Activated CD4-positive, alpha-beta T cell treated with anti-CD3 and anti-CD28 coated beads for 48 hours (primary cell): ENCODE measurements at places on chromosomes 5 and 9.
A peak's percentile ranks its signal among the peaks of the same experiment; 100 is the strongest.

DNA sequence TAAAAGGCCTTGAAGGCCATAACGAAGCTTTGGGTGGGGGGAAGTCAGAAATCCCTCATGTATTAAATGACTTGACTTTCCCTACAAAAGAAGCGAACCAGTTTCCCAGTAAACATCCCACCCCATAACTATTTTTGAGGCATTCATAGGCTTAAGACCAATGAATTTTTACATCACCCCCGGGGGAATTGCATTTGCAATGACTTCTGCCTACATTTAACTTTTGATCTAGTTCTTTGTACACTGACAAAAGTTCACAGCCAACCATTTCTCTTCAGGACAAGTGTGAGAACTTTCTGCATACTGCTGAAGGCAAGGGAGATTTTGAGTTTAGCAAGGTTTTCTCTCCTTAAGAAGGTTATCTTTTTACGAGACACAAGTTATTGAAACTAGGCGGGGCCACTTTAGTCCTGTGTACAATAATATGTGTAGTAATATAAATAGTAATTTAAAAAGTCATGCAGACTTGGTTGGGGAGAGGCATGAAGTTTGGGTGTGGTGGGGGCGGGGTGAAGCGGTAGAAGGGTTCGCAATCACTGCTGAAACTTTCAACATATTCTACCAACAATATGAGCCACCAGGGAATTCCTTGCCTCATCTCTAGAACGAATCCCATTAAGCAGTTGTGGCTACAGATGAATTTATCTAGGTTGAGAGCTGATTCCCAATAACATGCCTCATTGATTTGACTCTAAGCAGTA is 2.5 kb downstream of the TJP2 start:
- DNase-seq, result peak; percentile 15

GRCh38 chr5:180779985-180780610 is 22.5 kb downstream of the MGAT1 start:
- no peak for DNase-seq

- no peak for DNase-seq
These were observed 1119.0 kb upstream of the CDH10 start for GRCh38 chr5:25763781-25764180.

DNA sequence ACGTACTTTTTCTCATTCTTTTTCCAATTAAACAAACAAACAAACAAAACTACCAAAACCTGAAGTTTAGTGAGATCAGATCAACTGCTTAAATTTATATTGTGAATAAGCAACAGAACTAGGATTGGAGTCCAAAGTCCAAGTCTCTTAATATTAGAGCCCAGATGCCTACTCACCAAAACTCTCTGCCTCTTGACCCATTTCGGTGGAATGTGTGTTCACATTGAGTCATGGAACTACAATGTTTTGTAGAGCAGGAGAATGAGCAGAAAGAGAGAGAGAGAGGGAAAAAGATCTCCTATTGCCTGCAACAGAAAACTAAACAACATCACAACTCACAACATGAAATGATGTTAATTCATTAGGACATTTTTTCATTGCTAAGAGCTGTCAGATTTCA is 751.1 kb downstream of the TLR4 start:
- DNase-seq, result no peak

- DNase-seq, result no peak
These were observed 24.6 kb upstream of the GLIS3 start for GRCh38 chr9:4324513-4324912.

DNA sequence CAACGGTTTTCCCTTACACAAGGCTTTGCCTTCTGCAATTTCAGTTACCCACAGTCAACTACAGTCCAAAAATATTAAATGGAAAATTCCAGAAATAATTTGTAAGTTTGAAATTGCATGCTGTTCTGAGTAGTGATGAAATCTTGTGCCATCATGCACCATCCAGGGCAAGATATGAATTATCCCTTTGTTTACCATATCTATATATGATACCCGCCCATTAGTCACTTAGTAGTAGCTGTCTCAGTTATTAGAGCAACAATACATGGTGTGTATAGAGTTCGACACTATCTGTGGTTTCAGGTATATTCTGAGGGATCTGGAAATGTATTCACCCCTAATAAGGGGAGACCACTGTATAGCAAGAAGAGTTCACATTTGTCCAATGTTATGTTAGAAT is 29.4 kb downstream of the ERBIN start:
- no peak for DNase-seq

GRCh38 chr9:79565245-79565644 is 6.5 kb upstream of the TLE4 start:
- DNase-seq, result peak; percentile 48

DNA sequence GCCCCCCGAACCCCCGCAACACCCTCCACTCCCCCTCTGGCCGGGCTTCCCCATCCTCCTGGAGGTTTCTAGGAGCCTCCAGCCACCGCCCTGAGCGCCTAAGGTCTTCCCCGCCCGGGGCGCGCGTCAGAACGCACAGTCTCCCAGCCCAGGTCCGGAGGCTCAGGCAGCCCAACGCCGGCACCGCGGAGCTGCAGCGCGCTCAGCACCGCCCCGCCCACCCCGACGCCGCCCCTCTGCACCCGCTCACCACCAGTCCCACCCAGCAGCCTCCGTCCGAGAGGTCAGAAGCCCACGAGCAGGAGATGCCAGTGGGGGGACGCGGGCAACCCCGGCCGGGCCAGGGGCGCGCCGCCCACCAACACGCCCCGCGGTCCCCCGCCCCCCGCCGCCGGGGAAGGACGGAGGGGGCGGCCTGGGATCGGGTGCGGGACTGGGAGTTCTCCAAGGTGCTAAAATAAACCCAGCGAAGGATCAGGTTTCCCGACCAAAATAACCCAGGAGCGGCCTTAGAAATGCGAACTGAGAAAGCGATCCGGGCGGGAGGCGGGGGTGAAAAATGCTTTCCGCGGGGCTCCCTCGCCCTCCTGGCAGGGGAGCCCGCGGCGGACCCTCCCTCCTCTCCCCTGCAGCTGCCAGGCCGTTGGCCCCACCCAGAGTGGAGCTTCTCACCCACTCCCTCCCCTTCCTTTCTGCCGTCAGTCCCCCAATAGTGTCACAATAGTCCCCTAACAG is 6.5 kb upstream of the FAM78A start:
- DNase-seq, result peak; percentile 27

DNA sequence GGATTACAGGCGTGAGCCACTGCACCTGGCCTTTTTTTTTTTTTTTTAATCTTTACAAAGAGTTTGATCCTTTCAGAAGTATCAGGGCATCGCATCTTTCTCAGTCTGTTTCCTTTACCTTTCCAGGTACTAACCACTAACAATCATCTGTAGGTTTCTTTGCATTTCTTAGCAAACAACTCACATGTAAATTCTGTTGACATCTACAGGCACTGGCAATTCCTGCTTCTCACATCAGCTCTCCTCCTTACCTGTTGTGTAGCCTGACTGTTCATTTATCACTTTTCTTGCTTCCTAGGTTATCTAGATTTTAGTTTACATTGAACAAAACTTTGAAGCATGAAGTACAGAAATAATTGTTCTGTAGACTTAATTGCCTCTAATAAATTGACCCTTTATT is 27.5 kb upstream of the VPS13A start:
- no peak for DNase-seq

- DNase-seq, result no peak
These were observed 2.4 kb downstream of the TICAM2 start for GRCh38 chr5:115599924-115600323.

- DNase-seq, result peak; percentile 9
These were observed 174.8 kb downstream of the SLF1 start for GRCh38 chr5:94793113-94793815.

DNA sequence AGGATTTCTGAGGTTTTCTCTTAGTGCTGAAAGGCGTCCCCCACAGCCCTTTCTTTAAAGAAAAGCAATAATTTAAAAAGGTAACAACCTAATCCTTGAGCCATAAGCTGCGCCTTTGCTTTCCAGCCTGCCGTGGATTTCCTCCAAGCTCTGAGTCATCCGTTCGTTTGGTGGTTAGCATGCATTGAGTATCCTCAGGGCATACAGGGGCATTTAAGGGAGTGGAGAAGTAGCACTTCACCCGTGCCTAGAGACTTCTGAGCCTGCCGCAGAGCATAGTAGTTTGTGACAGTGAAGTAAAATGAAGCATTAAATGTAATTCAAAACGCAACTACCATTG is 892 bp upstream of the TNC start:
- DNase-seq, result peak; percentile 11

GRCh38 chr5:177526791-177527190 is 10.0 kb upstream of the DDX41 start:
- DNase-seq, result no peak

- DNase-seq, result no peak
These were observed 22.4 kb downstream of the ARPC5L start for GRCh38 chr9:124884376-124884775.

GRCh38 chr5:66849803-66850202 is 253.6 kb downstream of the MAST4 start:
- DNase-seq, result no peak

GRCh38 chr9:75185585-75186170 is 97.4 kb downstream of the OSTF1 start:
- peak; percentile 72 for DNase-seq

DNA sequence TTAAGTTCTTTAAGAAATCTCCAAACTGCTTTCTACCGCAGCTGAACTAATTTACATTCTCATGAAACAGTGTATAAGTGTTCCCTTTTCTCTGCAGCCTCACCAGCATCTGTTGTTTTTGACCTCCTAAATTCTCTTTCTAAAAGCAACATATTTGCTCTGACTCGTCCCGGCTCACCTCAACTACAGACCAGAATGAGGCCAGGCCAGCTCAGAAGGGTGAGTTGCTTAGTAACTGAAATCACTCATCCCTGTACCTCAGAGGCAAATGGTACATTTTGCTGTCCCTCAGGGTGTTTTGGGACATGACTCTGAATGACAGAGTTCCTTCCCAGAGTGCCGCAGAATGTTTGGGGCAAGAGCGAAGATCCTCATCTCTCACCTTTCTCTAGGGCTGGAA is 127.5 kb downstream of the FRMD3 start:
- DNase-seq, result no peak

DNA sequence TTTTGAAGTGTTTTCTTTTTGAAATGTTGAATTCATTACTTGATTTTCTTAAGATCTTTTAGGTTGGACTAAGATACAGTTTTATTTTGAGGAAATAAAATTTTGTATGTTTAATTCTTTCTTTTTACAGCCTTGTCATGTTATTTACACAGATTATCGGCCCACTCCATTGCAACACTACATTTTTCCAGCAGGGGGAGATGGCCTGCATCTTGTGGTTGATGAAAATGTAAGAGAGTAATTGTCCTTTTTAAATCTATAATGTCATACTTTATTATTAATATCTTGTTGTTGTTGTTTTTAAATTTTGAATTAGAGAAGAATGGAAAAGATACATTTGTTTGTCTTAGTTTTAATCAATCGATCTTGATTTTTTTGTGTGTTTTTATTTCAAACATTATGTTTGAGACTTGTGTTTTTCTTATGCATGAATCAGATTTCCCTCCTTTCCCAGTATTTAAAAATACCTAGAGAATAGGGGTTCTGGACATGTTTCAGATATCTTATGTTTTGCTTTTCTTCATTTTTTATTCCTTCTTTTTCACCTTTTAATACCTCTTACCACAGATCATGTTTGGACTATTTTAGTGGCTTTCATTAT is 36.7 kb downstream of the MTREX start:
- DNase-seq, result peak; percentile 73

DNA sequence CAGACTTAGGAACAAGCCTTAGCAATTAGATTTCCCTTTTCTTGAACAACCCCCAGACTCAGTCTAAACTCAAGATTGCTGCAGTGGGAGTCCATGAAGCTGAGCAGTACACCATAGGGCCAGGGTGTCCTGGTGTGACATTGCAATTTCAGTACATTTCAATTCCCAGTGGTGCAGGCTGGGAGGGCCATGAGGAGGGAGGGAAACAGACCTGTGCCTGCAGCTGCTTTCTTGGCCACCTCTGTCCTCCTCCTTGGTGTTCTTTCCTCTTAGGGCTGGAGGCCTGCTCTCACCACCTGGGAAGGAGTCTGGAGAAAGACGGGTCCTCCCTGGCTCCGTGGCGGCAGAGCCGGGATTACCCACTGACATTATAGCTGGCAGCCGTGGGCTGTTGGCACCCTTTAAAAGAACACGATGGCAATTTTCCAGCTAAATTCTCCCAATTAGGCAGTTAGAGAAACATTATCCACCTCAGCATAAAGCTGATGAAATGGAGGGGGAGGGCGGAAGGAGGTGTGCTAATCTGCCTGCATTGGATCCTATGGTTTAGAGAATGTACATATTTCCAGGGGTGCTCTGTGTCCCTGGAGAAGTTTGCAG is 186.4 kb downstream of the SLIT3 start:
- no peak for DNase-seq

DNA sequence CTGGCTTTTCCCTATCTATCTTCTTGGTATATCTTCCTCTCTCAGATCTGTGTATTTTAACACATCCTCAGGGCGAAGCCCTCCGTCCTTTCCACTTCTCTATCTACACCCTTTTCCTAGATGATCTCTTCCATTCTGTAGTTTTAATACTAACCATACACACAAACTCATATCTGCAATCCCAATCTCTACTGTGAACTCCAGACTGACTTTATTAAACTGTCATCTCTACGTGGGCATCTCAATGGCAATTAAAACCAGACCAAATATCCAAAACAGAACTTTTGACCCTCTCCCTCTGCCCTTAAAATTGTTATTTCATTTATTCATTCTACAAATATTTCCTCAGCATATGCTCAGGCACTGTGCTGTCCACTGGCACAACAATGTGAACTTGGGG is 7.1 kb downstream of the FNIP1 start:
- no peak for DNase-seq

- peak; percentile 69 for DNase-seq
These were observed at the start of gene ZDHHC21 for GRCh38 chr9:14693251-14693861. Gene ZDHHC21, minus strand, starts transcription at chr9:14693432. Its CDS starts 19,092 bp downstream, at chr9:14674340.

GRCh38 chr9:14542071-14542470 is 151.2 kb downstream of the ZDHHC21 start:
- no peak for DNase-seq

GRCh38 chr5:9622971-9623421 is 7.2 kb downstream of the TAS2R1 start:
- no peak for DNase-seq
